ENCODE measurements at places on chromosomes 12 and 14.

- DNase-seq = no peak
Measured at GRCh38 chr12:50065726-50066310, 8.4 kb downstream of the ASIC1 start.

GRCh38 chr12:68673788-68674187 lies 13.0 kb upstream of the NUP107 start:
- no peak for DNase-seq

DNA sequence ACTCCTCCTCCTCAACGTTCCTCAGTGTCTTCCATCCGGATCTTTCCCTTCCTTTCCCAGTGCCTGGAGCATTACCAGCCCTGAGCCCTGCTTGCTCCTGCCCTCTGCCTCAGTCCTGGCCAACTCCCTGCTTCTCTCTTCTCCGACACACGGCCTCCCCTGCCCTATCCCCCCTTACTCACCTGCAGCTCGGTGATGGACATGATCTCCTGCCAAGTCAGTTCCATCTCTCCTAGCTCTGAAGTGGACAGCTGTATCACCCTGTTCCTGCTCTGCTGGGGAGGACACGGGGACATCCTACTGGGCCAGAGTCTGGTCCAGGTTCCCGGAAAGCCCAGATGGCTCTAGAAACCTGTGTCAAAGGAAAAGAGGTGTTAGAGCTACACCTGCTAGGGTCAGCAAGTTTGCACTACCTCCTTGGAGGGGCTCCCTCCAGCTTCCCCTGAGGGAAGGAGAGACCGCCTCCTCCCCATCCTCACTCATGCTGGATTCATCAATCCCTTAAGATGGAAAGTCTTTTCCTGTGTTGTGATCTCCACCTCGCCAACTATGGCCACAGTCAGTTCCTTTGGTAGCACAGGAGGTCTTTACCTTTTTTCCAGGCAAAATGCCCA lies 5.8 kb downstream of the NFE2 start:
- no peak for DNase-seq

- no peak for DNase-seq
Measured at GRCh38 chr12:91140026-91140931, 29.0 kb upstream of the LUM start.

DNA sequence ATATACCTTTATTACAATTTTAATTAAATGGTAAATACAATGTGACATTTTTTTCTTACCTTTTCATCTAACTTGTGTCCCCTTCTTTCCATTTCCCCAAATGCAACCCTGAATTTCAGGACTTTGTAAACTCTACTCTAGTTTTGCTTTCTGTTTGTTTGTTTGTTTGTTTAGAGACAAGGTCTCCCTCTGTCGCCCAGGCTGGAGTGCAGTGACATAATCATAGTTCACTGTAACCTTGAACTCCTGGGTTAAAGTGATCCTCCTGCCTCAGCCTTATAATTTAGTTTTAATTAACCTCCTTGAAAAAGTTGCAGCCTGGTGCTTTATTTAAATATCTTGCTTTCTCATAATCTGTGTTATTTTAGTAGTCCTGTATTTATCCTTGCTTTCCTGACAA lies 59.0 kb upstream of the MON2 start:
- DNase-seq = no peak

DNA sequence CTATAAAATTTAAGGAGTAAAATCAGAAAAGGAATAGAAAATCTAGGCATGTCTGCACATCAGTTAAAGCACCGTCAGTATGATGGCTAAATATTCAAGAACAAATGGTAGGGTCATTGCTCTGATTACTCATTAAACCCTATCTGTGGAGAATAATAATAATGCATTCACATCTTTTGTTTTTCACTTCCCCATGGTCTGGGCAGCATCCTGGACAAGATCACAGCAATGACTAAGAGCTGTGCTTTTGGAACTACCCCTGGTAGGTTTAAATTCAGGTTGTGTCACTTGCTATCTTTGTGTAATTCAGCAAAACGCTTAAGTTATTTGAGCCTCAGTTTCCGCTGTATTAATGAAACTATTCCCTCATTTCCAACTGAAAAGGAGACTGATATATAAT lies 33.1 kb downstream of the C12orf42 start:
- no peak for DNase-seq

- no peak for DNase-seq
Measured at GRCh38 chr14:58977366-58977765, 211.1 kb upstream of the DAAM1 start.

GRCh38 chr14:101961011-101961721 lies 3.2 kb upstream of the DYNC1H1 start:
- DNase-seq = peak; percentile 56

DNA sequence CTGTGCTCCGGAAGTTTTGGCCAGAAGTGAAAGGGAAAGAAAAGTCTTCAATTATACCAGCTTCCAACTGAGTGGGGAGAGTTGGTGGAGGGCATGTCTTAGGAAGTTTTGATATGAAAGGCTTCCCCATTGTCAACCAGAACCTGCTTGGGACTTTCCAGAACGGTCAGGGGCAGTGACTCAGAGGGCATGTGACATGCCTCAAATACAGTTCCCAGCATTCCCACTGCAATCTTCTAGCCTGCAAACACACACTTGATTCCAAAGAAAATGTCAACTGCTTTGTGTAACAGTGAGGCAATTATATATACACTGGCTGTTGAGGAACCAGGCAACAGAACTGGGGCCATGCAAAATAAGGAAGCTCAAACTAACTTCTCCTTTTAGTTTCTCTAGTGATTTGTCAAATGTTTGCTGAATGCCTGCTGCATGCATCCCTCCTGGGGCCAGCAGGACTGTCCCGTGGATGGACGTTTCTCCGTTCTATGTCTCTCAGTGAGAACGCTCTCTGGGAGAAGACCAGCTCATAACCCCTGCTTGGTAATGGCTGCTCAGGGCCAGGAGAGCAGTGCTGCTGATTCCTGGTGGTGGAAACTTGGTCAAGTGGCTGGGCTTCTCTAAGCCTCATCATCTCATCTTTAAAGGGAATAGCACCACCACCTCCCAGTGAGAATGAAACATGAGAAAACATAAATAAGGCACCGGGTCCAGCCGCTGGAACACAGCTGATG lies 18.3 kb downstream of the SLC25A47 start:
- no peak for DNase-seq

DNA sequence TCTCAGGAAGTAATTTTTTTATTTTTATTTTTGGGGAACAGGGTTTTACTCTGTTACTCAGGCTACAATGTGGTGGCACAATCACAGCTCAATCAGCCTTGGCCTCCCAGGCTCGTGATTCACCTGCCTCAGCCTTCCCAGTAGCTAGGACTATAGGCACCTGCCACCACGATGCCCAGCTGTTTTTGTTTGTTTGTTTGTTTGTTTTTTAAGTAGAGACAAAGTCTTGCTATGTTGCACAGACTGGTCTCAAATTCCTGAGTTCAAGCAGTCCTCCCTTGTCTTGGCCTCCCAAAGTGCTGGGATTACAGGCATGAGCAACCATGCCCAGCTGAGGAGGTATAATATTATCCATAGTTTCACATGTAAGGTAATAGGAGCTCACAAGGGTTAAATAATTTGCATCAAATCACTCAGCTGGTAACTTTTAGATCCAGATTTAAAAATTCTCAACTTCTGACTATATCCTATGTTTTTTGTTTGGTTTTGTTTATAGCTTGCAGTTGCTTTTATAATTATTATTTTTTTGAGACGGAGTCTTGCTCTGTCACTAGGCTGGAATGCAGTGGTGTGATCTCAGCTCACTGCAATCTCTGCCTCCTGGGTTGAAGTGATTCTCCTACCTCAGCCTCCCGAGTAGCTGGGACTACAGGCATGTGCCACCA lies 629.3 kb downstream of the DIO2 start:
- no peak for DNase-seq
